ENCODE measurements at places on chromosomes 6 and 20.

DNA sequence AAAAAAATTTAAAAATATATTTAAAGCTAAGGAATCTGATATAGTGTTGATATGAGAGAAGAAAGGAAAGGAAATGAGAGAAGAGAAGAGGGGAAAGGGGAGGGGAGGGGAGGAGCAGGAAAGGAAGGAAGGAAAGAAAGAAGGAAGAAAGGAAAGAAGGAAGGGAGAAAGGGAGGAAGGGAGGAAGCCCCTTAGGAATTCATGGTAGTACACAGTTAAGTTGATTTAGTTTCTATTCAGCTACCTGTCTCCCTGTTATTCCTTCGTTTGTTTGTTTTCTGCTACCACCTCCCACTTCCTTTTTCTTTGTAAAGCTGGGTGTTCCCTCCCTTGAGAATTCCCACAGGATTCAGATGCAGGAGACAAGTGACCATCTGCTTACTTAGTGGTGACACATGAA lies 1025.4 kb upstream of the FLRT3 start:
- no peaks in the 10 kb centered on the region for H3K4me1 ChIP-seq
- no peak for DNase-seq
- no peak overlapping the region for H3K4me3 ChIP-seq
- H3K27me3 ChIP-seq: no peaks in the 10 kb centered on the region

DNA sequence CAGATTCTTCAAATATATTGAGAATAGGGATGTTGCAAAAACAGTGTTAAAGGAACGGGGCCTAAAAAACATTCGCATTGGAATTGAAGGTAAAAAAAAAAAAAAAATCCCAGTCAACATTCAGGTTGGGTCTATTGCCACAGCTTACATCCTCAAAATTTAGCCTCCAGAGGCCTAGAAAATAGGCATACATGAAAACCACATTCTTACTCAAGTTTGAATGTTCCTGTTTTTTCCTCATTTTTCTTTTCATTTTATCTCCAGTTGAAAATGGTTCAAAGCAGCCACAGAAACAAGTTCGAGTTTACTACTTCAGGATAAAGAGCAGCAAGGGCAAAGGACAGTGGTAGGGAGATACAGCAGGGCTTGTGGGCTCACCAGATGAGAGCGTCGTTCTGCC lies 41.9 kb downstream of the KCTD20 start:
- no peak overlapping the region for H3K4me3 ChIP-seq
- peaks cover 12% of the 10 kb centered on the region for H3K4me1 ChIP-seq
- no peak overlapping the region for H3K27ac ChIP-seq
- H3K36me3 ChIP-seq: peaks cover 24% of the 10 kb centered on the region

- peak overlapping the region; percentile 41 for H3K27ac ChIP-seq
- no peaks in the 10 kb centered on the region for H3K27me3 ChIP-seq
- DNase-seq: peak; percentile 5
- peaks cover 5% of the 10 kb centered on the region for H3K4me1 ChIP-seq
- no peaks in the 10 kb centered on the region for H3K36me3 ChIP-seq
Measured at GRCh38 chr6:3194535-3195419, 32.7 kb downstream of the TUBB2B start.

GRCh38 chr20:10520528-10520927 lies 85.4 kb downstream of the SLX4IP start:
- no peaks in the 10 kb centered on the region for H3K4me1 ChIP-seq
- no peaks in the 10 kb centered on the region for H3K36me3 ChIP-seq
- DNase-seq: no peak
- H3K4me3 ChIP-seq: no peak overlapping the region

- no peaks in the 10 kb centered on the region for H3K36me3 ChIP-seq
- H3K27me3 ChIP-seq: no peaks in the 10 kb centered on the region
- DNase-seq: no peak
- H3K4me3 ChIP-seq: no peak overlapping the region
- H3K4me1 ChIP-seq: peaks cover 18% of the 10 kb centered on the region
- H3K27ac ChIP-seq: no peak overlapping the region
Measured at GRCh38 chr20:53826597-53827291, 233.1 kb upstream of the ZNF217 start.

GRCh38 chr6:7255918-7256317 lies 57.1 kb downstream of the SSR1 start:
- H3K4me3 ChIP-seq: no peak overlapping the region
- no peaks in the 10 kb centered on the region for H3K27me3 ChIP-seq
- peaks cover 7% of the 10 kb centered on the region for H3K4me1 ChIP-seq
- no peak overlapping the region for H3K27ac ChIP-seq
- H3K36me3 ChIP-seq: no peaks in the 10 kb centered on the region

DNA sequence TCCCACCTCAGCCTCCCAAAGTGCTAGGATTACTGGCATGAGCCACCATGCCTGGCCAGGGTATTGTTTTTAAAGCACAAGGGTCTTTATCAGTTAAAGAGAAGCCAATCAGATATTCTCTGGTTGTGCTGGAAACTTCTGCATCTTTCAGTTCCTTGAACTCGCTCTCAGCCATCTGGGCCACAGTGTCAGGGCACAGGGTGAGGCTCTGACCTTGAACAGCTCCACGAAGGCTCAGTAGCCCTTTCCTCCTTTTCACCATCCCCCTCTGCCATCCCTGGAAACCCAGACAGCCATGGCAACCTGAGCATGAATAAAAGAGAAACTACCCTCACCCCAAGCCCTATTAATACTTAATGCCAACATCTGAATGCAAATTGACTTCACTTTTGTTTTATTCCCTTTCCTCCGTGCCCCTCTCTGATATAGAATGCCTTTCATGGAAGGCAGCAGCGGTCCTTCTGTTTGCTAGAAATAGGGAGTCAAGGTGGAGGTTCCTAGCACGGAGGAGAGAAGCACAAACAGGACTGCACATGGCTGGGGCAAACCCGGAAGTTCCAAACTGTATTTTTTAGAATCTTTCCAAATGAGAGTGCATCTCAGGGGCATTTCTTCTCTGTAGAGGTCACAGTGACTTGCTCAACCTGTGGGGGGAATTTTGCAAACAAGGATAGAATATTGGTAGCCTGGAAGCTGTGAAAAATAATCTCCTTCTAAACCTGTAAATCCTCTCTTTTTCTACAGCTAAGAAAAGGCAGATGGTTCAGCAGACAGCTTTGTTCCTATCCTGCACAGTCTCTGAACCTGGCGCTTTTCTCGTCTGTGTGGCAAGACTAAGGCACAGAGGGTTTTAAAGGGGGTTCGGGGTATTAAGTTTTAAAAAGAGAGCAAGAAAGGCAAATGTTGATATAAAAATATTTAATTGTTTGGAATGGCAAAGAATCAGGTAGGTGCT lies 176.4 kb upstream of the RREB1 start:
- no peaks in the 10 kb centered on the region for H3K36me3 ChIP-seq
- H3K27me3 ChIP-seq: no peaks in the 10 kb centered on the region
- H3K4me3 ChIP-seq: no peak overlapping the region

DNA sequence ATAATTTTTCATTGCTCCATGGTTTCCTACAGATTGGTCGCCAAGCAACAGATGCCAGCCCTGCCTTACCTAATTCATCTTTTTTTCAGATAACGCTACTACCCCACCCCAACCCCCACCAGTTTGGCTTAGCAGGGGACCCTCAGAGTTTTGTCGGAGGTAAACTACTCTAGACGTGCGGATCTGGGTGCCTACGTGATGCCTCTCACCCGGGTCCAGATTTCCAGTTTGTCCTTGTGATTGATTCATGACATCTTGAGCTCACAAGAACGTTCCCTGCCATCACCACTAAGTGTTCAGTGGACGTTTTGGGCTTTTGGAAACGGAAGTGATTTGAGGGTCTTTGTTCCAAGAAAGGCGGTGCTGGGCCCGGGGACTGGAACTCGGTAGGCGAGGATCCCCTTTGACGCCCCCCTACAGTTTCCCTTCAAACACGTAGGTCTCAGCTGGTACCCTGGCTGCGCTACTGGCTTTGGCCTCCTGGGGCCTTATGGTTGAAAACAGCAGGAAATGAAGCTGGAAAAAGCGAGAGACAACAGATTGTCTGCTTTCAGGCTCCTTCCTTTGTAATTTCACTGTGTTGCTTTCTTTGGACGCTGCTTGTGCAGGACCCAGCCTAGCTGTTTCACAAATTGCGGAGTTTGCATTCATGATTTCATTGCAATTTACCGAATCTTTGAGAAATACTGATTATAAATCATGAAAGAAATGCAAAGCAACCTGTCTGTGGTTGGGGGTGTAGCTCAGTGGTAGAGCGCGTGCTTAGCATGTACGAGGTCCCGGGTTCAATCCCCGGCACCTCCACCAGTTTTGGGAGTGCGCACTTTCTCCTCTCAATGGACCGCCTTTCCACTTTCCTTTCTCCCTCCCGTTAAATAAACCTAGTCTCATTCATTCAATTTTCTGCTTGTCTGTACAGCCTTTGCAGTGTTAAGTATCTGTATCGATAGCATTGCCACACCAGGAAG lies 81.0 kb downstream of the GPX5 start:
- peaks cover 11% of the 10 kb centered on the region for H3K4me1 ChIP-seq
- peak overlapping the region; percentile 28 for H3K4me3 ChIP-seq
- peak; percentile 81 for DNase-seq

DNA sequence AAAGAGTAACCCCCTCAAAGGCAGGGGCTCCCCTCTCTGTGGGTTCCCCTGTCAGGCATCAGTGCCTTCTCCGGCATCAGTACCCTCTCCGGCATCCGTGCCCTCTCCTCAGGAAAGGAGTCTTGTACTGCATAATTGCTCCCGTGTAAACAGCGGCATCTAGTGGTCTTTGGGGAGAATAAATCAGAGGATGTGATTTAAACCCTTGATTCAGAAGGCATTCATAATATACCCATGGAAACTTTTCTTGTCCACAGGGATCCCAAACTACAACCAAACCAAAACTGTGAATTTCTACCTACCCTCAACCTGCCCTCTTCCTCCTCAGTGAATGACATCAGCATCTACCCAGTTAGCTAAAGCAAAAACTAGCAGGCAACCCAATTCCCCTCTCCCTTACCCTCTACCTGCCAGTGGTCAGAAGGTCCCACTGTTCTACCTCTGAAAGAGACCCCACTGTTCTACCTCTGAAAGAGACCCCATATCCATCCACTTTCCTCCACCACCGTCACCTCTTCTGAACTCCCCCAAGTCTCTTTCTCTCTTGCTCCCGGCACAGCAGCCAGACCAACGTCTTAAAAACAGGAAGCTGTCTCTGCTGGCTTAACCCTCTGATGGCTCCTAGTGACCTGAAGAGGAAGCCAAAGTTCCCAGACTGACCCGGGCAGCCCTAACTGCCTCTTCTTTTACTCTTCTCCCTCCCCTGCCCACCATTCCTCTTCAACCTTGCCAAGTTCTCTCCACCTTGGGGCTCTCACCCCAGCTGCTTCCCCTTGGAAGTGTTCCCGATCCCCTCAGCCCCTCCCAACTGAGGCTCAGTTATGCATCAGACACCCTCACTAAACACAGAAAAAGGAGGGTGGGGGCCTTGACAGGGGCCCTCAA lies 27.2 kb downstream of the UBE2V1 start:
- H3K27ac ChIP-seq: peak overlapping the region; percentile 56
- H3K4me1 ChIP-seq: peaks cover 17% of the 10 kb centered on the region
- peak; percentile 76 for DNase-seq
- H3K4me3 ChIP-seq: no peak overlapping the region
- no peaks in the 10 kb centered on the region for H3K36me3 ChIP-seq

DNA sequence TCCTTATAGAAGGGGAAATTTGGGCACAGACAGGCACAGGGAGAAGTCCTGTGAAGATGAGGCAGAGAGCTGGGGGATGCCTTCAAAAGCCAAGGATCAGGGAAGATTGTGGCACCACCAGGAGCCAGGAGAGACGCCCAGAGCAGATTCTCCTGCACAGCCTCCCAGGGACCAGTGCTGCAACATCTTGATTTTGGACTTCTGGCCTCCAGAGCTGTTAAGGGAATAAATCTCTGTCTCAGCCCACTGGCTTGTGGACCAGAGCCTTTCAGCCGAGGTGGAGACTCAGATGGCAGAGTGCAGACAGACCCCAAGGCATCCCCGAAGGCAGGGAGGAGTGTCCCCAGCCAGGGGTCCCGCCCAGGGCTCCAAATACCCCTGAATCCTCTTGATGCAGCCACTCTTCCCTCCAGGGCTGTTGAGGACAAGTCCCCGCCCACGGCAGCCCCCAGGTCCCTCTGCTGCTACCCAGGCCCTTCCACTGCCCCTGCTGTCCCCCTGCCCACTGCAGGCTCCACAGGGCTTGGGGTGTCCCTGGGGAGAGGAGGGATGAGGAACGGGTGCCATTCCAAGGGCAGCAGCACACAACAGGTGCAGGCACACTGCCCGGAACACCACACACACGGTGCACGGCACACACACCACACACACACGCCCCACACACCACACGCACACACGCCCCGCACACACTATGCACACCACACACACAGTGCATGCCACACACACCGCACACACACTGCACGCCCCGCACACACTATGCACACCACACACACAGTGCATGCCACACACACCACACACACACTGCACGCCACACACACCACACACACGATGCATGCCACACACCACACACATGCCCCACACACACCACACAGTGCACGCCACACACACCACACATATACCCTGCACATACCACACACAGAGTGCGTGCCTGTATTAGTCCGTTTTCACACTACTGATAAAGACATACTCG lies 311.4 kb downstream of the TAF4 start:
- no peaks in the 10 kb centered on the region for H3K4me1 ChIP-seq
- no peak overlapping the region for H3K27ac ChIP-seq
- H3K36me3 ChIP-seq: no peaks in the 10 kb centered on the region
- no peaks in the 10 kb centered on the region for H3K27me3 ChIP-seq
- no peak for DNase-seq
- no peak overlapping the region for H3K4me3 ChIP-seq

DNA sequence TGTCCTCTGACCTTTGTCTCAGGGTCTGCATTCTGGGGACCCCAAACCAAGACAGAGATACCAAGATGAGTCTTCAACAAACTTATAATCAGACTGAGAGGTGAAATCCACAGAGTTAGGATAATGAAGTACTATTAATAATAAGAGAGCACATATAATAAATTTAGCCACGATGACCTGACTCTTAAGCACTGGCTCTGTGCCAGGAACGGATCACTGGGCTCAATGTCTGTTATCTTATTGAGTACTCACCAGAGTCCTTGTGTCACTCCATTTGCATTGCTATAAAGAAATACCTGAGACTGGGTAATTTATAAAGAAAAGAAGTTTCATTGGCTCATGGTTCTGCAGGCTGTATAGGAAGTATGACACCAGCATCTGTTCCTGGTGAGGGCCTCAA lies 18.9 kb upstream of the ITPR3 start:
- no peaks in the 10 kb centered on the region for H3K4me1 ChIP-seq
- no peak for DNase-seq
- H3K36me3 ChIP-seq: no peaks in the 10 kb centered on the region
- H3K27me3 ChIP-seq: no peaks in the 10 kb centered on the region
